ENCODE measurements at places on chromosomes 5 and 9.

GRCh38 chr9:112174965-112175795, at the start of gene SUSD1:
TSS of gene SUSD1 (minus strand) at chr9:112175297. CDS start at chr9:112175235, 62 bp downstream.
- no peak for DNase-seq

GRCh38 chr5:153831973-153832372, 206.7 kb downstream of the FAM114A2 start:
- no peak for DNase-seq

- no peak for DNase-seq
These were observed 45.5 kb upstream of the TNFSF15 start for GRCh38 chr9:114851306-114851705.

- no peak for DNase-seq
These were observed 92.6 kb downstream of the CDKN2A start for GRCh38 chr9:21901546-21901945.
